Prostate gland (tissue), 2 donors: ENCODE measurements at places on chromosomes 6 and 20. TPM values are rescaled to one million over a fixed set of nuclear protein-coding genes. Genes with fewer than 3 reads are reported as not detected.

DNA sequence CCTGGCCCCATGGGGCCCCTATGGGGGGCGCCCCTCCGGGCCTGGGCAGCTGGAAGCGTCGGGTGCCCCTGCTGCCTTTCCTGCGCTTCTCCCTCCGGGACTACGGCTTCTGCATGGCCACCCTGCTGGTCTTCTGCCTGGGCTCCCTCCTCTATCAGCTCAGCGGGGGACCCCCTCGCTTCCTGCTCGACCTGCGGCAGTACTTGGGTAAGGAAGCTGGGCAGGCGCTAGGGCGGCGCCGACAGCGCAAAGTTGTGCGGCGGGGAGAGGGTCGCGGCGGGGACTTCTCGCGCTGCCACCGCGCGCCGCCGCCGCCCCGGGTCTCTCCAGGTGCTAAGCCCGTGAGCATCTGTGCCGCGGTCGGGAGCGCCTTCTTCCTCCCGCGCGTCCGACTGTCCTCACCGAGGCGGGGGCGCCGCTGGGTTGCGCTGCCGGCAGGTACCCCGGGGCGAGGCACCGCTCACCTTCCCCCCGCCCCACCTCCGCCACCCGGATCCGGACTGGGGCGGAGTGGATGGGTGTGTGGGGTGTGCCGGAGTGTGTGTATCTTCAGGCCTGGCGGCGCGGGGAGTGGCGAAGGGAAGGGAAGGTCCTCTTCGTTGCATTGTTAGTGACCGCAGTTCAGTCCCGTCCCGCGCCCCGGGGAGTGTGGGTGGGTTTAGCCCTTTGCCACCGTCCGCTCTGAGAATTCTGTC lies 788 bp downstream of the UST start:
- peak overlapping the region; percentile 72 for H3K27ac ChIP-seq
- H3K27me3 ChIP-seq, result no peaks in the 10 kb centered on the region
- H3K36me3 ChIP-seq, result no peaks in the 10 kb centered on the region
- H3K4me1 ChIP-seq, result no peaks in the 10 kb centered on the region
- DNase-seq, result peak; percentile 58
- peak overlapping the region; percentile 65 for H3K4me3 ChIP-seq

- H3K4me1 ChIP-seq, result no peaks in the 10 kb centered on the region
- no peaks in the 10 kb centered on the region for H3K36me3 ChIP-seq
- H3K27ac ChIP-seq, result no peak overlapping the region
These were observed 69.9 kb downstream of the ATXN1 start for GRCh38 chr6:16691324-16691723.

The MUC22 gene
- total RNA-seq, result 0.17 TPM

The TNFRSF6B gene
- total RNA-seq, result 6.7 TPM

The BEND6 gene
- 0.32 TPM for total RNA-seq

The ATXN1 gene
- 28.5 TPM for total RNA-seq
